ENCODE measurements at places on chromosomes 1 and 21.

DNA sequence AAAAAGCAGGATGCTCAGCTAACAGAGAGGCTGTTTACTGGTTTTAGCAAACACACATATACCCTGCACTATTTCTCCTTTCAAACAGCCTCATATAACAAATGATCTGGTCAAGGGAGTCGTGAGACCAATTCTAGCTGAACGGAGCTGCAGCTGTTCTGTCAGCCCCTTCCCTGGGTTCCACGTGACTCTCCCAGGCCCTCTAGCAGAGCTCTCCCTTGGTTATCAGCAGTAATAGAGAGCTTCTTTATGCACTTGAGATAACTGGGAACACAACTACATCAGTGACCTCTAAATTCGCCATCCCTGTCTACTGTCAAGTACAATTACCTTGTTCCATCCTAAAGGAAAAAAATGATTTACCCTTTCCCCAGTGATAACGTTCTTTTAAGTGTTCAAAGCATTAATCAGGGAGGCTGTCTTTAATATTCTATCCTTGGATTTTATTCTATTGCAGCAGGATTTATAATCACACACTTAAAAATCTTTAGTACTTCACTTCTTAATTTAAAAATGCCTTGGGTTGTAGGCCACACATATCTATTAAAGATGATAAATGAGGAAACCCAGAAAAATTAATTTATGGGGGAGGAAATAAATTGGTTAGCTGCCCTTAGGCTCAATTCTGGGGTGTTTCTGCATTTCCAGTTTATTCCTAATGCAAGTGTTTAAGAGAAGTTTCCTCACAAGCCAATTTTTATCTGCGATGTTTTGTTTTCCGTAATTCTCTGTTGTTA, 28.2 kb downstream of the PTGER3 start:
- DNase-seq: no peak

DNA sequence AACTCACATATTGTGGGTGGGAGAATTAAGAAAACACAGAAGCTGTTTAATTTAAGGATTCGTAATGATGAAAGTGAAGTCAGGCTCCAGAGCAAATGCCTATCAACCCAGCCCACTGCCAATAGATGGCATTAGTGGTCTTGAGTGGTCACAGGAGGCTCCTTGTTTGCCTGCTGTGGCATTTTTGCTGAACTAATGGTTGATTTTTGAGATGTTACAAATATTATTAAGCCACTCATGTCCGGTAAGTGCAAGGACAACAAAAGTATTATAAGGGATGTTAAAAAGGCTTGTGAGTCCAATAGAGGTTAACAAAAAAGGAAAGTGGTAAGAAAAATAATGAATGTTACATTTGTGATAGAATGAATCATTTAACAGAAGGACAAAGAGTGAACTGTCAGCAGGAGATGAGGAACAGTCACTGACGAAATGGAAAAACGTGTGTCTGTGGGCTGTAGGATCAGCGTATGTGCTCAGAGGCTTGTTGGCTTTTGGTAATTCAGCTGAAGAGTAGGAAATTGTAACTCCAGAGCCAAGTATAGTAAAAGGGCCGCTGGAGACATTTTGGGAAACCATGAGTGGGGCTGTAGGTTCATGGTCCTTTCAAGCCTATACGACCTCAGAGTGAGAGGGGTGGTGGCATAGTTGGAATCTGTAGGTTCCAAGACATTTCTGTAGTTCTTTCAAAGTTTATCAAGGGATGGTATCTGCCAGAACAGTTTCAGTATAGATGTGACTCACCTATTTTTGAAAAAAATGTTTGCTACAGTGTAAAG, 11.2 kb downstream of the SFT2D2 start:
- no peak for DNase-seq

DNA sequence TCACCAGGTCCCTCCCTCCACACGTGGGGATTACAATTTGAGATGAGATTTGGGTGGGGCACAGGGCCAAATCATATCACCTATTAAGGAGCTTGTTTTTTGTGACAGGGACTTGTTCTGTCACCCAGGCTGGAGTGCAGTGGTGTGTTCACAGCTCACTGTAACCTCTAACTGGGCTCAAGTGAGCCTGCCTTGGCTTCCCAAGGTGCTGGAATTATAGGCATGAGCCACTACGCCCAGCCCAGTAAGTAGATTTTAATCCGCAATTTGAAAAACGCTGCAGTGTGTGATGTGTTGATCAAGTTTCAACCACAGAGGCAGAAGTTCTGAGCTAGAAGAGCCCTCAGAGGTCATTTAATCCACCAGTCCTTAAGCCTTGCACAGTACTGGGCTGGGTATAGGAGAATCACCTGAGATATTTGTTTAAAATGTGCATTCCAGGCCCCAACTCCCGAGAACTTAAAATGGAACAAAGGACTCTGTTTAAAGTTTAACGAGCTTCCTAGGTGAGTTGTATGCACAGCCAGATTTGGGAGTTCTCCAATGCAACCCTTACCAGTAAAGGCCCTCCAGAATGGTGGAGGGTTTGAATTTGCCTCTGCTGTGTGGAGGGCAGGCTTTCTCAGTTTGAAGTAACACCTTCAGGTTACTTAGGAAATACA, 13.4 kb downstream of the RPL11 start:
- no peak for DNase-seq

DNA sequence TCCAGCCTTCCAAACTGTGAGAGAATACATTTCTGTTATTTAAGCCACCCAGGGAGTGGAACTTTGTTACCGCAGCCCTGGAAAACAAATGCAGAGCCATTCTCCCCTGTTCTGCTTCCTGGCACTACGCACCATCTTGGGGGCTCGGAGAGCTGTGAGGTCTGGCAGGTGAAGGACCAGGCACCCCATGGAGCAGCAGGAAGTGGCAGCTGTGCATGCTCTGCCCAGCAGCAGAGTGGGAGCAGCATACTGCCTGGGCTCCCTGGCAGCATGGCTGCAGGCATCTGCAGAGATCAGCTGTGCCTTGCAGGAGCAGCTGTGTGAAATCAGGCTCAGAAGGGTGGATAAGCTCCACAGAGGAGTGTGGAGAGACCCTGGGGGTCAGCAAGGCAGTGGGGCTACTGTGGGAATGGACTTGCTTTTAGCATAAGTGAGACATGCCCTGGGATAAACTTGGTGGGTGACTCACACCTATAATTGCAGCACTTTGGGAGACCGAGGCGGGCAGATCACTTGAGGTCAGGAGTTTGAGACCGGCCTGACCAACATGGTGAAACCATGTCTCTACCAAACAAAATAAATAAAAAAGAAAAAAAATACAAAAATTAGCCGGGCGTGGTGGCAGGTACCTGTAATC, 17.7 kb upstream of the ZSCAN20 start:
- DNase-seq: no peak

- peak; percentile 95 for DNase-seq
Measured at GRCh38 chr1:91754816-91755580, 131.0 kb downstream of the TGFBR3 start.

GRCh38 chr1:197222025-197222685, 45.9 kb upstream of the CRB1 start:
- DNase-seq: no peak

GRCh38 chr1:87279536-87279875, 49.2 kb upstream of the LMO4 start:
- no peak for DNase-seq

DNA sequence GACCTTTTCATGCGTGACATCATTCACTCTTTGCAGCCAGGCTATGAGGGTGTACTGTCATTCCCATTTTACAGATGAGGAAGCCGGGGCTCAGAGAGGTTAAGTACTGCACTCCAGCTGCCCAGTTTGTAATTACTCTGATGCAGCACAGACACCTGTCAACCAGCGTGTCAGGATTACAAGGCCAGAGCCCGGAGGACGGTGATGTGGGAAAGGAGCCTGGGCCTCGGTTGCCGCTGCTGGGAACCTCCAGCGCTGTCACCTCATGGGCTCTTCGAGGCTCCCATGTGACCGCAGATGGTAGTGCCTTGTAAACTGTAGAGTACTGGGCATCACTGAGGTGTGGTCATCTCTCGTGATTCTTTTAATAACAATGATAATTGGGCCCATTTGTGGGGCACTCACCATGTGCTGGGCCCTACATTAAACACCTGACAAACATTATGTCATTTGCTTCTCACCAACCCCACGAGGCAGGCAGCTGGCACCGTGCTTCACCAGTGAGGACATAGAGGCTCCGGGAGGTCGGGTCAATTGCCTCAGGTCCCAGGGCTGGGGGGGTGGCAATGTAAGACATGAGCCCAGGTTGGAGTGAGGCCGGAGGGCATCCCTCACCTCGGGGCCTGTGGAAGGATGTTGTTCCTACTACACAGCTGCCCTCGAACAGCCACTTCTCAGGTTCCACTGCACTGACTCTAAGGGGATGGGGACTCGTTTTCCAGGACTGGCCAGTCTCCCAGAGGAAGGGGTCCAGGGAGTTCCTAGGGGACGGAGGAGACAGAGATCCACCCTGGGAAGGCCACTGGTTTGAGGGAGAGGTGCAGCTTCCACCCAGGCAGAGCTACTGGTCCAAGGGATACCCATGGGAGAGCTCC, 42.8 kb upstream of the PADI1 start:
- DNase-seq: no peak

DNA sequence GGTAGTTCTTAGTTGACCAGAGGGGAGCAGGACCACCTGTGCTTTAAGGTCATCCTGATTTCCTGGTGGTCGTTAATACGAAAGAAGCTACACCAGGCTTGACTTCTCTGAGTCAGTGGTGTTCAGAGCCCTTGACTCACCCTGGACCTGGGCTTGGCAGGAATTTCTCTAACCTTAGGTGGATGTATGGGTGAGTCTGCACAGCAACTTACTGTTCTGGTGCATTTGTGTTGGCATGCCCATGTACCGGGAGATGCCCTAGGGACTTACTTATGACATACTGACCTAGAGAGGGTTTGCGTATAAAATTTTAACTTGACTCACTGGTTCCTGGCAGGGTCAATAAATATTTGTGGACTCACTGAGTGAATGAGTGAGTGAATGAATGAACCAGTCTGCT, 304.6 kb downstream of the DISC1 start:
- no peak for DNase-seq

DNA sequence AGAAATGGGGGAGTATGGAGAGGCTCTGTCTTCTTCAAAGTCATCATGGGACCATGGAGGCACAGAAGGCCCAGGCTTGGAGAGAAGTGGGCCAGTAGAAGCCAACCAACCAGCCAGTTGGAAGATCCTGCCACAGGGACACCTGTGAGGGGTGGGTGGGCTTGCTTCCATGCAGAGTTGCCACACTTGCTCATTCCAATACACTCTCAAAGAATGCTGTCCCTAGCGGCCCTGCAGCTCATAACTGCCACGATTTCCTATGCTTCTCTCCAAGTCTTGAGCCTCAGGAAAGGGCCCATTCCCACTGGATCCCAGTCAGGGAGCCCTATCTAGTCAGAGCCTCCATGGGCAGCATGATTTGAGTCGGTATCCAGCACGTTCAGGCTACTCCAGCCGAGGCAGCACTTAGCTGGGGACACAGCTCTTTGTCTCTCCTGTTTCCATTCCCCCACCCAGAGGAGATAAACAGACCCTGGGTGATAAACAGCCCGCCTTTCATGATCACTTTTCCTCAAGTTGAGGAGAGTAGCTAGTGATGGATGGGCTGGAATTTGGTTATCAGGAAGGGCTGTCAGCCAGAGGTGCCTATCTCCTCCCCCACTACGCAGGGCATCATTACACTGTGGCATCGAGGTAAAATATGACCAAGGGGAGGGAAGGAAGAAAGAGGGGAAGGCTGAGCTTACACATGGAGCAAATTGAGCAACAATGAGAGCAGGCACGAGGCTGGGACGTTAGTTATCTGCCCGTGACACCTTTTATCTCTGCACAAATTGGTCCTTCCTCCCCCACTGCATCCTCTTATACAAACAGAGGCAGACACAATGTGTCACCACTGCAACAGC, 64.6 kb downstream of the ERI3 start:
- no peak for DNase-seq

GRCh38 chr21:44708213-44708865, 3.0 kb downstream of the TSPEAR start:
- no peak for DNase-seq

GRCh38 chr1:177119311-177119710, 45.2 kb downstream of the ASTN1 start:
- DNase-seq: no peak

GRCh38 chr1:110647254-110647891, 27.4 kb downstream of the KCNA3 start:
- DNase-seq: peak; percentile 63

DNA sequence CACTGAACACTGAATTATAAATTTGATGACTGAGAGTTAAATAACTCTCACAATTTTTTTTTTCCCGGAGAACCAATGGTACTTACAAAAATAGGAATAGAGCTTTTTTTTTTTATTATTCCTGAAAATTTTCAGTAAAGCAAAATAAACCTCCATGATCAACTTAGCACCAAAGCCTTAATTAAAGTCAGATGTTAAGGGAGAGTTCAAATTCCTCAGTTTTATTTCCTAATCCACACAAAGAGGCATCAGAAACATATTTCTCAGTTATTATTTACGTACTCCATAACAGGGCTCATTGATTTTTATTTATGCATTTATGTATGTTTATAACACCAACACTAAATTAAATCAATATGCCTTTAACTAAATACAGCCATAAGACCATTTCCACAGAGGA, 55.5 kb downstream of the PLPPR5 start:
- DNase-seq: peak; percentile 26

- peak; percentile 56 for DNase-seq
Measured at GRCh38 chr1:68028566-68028965, 21.9 kb downstream of the DIRAS3 start.

DNA sequence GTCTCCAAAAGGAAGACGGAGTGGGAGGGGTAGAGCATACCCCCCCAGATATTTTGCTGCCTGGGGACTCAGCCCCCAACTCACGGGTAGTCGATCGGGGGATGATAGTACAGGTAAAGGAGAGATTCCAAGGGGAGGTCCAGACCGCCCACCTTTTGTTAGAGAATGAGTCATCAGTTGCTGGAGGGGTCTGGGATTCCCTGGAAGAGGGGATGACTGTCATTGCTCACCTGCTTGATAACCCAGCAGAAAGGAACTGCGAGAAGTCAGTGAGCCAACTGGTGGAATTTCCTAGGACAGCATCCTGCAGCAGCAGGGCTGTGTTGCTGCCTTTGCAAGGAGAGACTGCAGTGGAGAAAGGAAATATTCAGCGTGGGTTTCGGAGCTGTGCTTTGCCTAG, 64.4 kb downstream of the MACF1 start:
- DNase-seq: no peak

- DNase-seq: peak; percentile 62
Measured at GRCh38 chr1:46288485-46289133, 14.8 kb downstream of the LRRC41 start.

DNA sequence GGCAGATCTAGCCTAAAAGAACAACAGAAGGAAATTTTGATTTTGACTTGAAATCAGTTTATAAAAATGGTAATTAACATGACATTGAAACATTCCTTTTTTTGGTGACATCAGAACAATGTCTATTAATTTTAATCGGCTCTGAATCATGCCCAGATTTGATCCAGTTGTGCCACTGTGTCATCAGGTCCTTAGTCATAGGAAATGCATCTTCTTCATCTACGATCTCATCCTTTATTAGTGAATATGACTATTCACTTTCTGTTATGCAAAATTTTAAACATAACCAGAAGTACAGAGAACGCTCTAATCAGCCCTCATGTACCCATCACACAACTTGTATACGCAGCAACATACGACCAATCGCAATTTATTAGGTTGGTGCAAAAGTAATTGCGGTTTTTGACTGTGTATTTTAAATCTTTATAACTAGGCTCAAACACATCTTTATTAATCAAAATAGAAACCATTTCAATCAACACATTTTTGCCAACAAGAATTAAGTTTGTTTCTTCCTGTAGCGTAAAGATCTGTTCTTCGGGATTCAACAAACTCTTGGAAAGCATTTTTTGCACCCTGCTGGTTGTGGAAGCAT, 40.3 kb upstream of the TLR5 start:
- DNase-seq: no peak

- DNase-seq: no peak
Measured at GRCh38 chr1:243234978-243235647, 20.0 kb downstream of the CEP170 start.
